ENCODE measurements at places on chromosomes 16 and 17. TPM values are rescaled to one million over a fixed set of nuclear protein-coding genes. Genes with fewer than 3 reads are reported as not detected.
A peak's percentile ranks its signal among the peaks of the same experiment; 100 is the strongest.

GRCh38 chr16:87306516-87306915 is 10.7 kb downstream of the C16orf95 start:
- no peak overlapping the region for H3K4me3 ChIP-seq
- DNase-seq, result no peak
- no peaks in the 10 kb centered on the region for H3K4me1 ChIP-seq

- no peaks in the 10 kb centered on the region for H3K36me3 ChIP-seq
- no peaks in the 10 kb centered on the region for H3K4me1 ChIP-seq
- H3K27me3 ChIP-seq, result no peaks in the 10 kb centered on the region
- no peak overlapping the region for H3K4me3 ChIP-seq
These were observed 30.7 kb downstream of the ADGRG5 start for GRCh38 chr16:57572978-57573728.

GRCh38 chr16:17273142-17273561 is 197.6 kb downstream of the XYLT1 start:
- H3K36me3 ChIP-seq, result no peaks in the 10 kb centered on the region
- no peak overlapping the region for H3K4me3 ChIP-seq
- no peak for DNase-seq
- H3K27ac ChIP-seq, result no peak overlapping the region

DNA sequence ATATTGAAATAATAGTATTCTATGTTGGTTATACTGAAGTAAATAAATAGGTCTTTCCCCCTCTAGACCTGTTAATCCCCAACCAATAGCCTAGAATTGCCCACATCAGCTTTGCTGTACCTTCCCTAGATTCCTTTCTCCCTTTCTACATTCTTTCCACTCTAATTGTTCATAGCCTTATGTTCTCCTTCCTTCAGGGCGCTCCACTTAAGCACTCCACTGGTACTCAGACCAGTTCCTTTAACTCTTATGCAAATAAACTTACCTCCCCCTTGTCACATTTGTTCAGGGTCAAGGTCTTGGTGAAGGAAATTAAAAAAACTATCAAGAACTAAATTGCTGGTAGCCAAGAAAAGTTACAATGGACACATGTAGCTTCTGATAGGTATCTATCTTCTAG is 294.8 kb downstream of the UTP18 start:
- no peak for DNase-seq
- no peak overlapping the region for H3K4me3 ChIP-seq
- H3K4me1 ChIP-seq, result no peaks in the 10 kb centered on the region
- no peaks in the 10 kb centered on the region for H3K27me3 ChIP-seq

DNA sequence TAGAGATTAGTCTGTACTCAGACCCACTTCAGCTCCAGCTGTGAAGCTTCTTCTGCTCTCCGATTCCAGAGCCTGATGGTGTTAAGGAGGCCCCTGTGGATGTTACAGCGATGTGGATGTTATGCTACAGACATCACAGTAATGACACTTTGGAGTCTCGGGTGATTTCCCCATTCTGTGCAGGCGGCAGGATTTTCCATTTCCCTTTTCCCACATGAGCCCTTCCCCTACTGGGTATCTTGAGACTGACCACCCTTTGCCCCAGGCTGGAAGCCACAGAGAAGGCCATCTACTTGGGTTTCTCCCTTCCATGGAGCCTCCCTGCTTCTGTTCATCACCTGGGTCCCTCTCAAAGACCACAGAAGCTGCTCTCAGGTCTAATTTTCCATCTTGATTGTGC is 78.3 kb downstream of the KCNJ12 start:
- H3K4me3 ChIP-seq, result no peak overlapping the region
- H3K36me3 ChIP-seq, result no peaks in the 10 kb centered on the region
- no peak overlapping the region for H3K27ac ChIP-seq
- peaks cover 8% of the 10 kb centered on the region for H3K4me1 ChIP-seq
- H3K27me3 ChIP-seq, result no peaks in the 10 kb centered on the region

GRCh38 chr16:87245511-87245910 is 71.7 kb downstream of the C16orf95 start:
- H3K27me3 ChIP-seq, result no peaks in the 10 kb centered on the region
- no peaks in the 10 kb centered on the region for H3K4me1 ChIP-seq
- DNase-seq, result no peak
- H3K4me3 ChIP-seq, result no peak overlapping the region
- H3K27ac ChIP-seq, result no peak overlapping the region

- H3K36me3 ChIP-seq, result no peaks in the 10 kb centered on the region
- H3K4me1 ChIP-seq, result peaks cover 4% of the 10 kb centered on the region
- H3K27ac ChIP-seq, result no peak overlapping the region
- no peaks in the 10 kb centered on the region for H3K27me3 ChIP-seq
- DNase-seq, result no peak
- no peak overlapping the region for H3K4me3 ChIP-seq
These were observed 10.6 kb downstream of the ENPP7 start for GRCh38 chr17:79741401-79741750.

- DNase-seq, result no peak
- peaks cover 5% of the 10 kb centered on the region for H3K36me3 ChIP-seq
- no peak overlapping the region for H3K4me3 ChIP-seq
- H3K4me1 ChIP-seq, result no peaks in the 10 kb centered on the region
These were observed 72.7 kb downstream of the OMG start for GRCh38 chr17:31224366-31224765.

DNA sequence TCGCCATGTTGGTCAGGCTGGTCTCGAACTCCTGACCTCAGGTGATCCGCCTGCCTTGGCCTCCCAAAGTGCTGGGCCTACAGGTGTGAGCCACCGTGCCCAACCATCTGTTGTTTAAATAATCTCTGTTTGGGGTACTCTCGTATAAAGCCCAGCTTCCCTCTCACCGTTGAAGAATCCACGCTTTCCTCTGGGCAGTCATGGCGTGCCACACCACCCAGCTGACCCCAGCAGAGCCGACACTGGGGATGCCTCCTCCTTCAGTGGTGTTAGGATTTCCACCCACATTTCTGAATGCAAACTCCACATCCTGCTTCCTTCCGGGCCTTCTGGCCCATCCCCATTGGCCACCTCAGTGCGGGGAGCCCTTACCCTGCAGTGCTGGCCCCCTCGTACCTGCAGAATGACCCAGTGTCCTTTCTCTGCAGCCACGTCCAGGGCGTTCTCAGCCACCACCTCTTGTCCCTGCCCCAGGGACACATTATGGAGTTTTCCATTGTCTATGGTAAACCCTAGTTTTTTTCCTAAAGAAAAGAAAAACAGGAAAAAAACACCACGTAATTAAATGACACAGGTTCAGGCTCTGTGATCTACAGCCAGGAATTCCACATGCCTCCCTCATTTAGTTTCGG is 60.4 kb downstream of the PGS1 start:
- H3K27me3 ChIP-seq, result no peaks in the 10 kb centered on the region
- H3K4me3 ChIP-seq, result no peak overlapping the region
- DNase-seq, result no peak
- no peak overlapping the region for H3K27ac ChIP-seq

DNA sequence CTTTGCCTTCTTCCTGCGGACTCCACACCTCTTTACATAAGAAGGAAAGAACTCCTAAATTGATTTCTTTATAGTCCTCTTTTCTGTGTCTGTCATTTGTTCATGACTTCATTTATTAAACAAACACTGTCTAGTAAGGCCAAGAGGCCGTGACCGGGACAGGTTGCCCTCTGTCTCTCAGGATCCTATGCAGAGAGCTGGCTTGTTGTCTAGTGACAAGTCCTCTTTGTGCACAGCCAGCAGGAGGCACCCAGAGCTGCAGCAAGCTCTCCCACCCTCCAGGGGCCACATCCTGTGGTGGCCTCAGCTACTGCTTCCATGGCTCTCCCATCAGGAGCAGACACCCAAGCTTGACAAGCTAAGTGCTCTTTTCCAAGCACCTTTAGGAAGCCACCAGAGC is 50.6 kb downstream of the PLD6 start:
- H3K4me1 ChIP-seq, result peaks cover 3% of the 10 kb centered on the region
- peak; percentile 81 for DNase-seq
- H3K27ac ChIP-seq, result peak overlapping the region; percentile 70
- H3K4me3 ChIP-seq, result no peak overlapping the region
- peaks cover 37% of the 10 kb centered on the region for H3K36me3 ChIP-seq
- H3K27me3 ChIP-seq, result no peaks in the 10 kb centered on the region

The VAT1L gene
- total RNA-seq, result not detected

The GP1BA gene
- not detected for total RNA-seq

The GPR179 gene
- not detected for total RNA-seq

The TMEM238L gene
- not detected for total RNA-seq

The EXOC3L1 gene
- 1.8 TPM for total RNA-seq

The EPN3 gene
- not detected for total RNA-seq

The KRT23 gene
- 0.49 TPM for total RNA-seq

Data from right lobe of liver (tissue), 6 donors.